WTC11 (cell line): ENCODE measurements at places on chromosomes 2 and 18.
A peak's percentile ranks its signal among the peaks of the same experiment; 100 is the strongest.

GRCh38 chr2:12716032-12716281 lies 779 bp upstream of the TRIB2 start:
- peaks cover 5% of the 10 kb centered on the region; the same call in 1 of the 2 replicates for H3K36me3 ChIP-seq
- DNase-seq: peak; percentile 68
- H3K4me3 ChIP-seq: peak overlapping the region; percentile 87
- H3K4me1 ChIP-seq: peaks cover 34% of the 10 kb centered on the region
- peaks cover 5% of the 10 kb centered on the region; the same call in 1 of the 2 replicates for H3K27me3 ChIP-seq

- H3K27me3 ChIP-seq: no peaks in the 10 kb centered on the region
- no peak overlapping the region for H3K27ac ChIP-seq
- peaks cover 28% of the 10 kb centered on the region for H3K4me1 ChIP-seq
- no peak for DNase-seq
- no peaks in the 10 kb centered on the region for H3K36me3 ChIP-seq
Measured at GRCh38 chr2:222794585-222795449, 66.0 kb upstream of the ACSL3 start.

GRCh38 chr2:43519643-43520221 lies 76.1 kb downstream of the THADA start:
- no peaks in the 10 kb centered on the region for H3K36me3 ChIP-seq
- DNase-seq: no peak
- peak overlapping the region; percentile 44; the same call in 1 of the 2 replicates for H3K27ac ChIP-seq
- H3K4me3 ChIP-seq: no peak overlapping the region
- H3K27me3 ChIP-seq: no peaks in the 10 kb centered on the region

DNA sequence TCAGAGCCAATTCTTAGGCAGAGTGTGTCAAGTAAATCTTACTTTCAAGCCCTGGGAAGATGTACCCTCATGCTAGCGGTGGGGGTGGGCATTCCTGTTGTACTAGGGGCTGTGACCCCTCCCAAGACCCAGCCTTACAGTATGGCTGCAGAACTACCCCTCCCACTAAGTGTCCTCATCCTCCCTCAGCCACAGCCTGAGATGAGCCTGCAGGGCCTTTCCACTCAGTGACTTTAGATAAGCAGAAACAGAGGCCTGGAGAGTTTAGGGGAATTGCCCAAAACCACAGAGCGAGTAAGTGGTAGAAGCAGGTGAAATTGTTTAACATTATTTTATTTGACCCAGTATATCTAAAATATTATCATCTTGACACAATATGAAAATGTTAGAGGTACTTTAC lies 36.6 kb downstream of the TTC32 start:
- DNase-seq: no peak
- H3K4me1 ChIP-seq: peaks cover 15% of the 10 kb centered on the region; the same call in 1 of the 2 replicates
- H3K36me3 ChIP-seq: no peaks in the 10 kb centered on the region
- no peak overlapping the region for H3K4me3 ChIP-seq
- no peak overlapping the region for H3K27ac ChIP-seq

DNA sequence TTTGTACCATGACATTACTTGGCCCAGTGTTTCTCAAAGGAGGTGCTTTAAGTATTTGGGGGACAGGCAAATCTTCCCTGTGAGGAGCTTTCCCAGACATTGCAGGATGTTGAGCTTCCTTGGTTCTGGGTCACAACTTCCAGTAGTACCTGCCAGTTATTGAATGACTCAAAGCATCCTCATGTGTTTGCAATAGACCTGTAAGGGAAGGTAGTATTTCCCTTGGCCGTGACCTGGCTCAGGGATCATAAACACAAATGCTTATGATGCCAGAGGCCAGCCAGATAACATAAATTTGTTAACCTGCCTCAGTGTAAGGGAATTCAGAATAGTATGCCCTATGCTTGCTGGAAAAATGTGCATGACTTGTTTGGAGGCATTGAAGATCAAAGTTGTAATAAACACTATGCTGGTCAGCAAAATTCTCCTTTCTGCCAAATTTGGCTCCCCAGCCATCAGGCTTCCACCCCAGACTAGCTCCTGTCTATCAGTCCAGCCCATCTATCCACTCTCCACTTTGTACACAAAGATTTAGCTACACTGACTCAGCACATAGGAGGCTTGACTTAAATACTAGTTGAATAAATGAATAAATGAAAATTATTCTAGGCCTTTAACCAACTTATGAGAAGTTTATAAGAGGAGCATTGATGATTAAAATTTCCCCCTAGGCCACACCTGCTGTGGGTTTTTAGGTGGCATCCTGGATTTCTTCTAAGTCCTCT lies 102.0 kb upstream of the EFEMP1 start:
- H3K27ac ChIP-seq: no peak overlapping the region
- DNase-seq: no peak
- no peaks in the 10 kb centered on the region for H3K36me3 ChIP-seq
- H3K4me3 ChIP-seq: no peak overlapping the region
